ENCODE measurements at places on chromosomes 2 and 18.
A peak's percentile ranks its signal among the peaks of the same experiment; 100 is the strongest.

DNA sequence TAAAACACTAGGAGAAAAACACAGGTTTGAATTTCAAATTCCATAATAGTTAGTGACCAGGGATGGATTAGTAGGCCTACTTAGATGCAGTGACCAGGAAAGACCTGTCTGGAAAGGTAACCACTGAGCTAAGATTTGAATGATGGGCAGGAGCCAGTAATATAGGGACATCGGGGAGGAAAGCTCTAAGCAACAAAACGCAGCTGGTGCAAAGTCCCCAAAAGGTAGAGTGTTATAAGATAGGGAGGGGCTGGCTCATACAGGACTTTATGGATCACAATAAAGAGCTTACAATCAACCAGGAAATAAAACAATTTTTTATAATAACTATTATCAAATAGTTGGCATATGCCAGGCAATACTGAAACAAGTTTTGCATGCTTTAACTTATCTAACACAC, 849.4 kb downstream of the LRRTM4 start:
- no peak for DNase-seq

- no peak for DNase-seq
Observed at GRCh38 chr2:15745907-15746702, 154.4 kb downstream of the DDX1 start.

GRCh38 chr2:7766088-7766722, 849.0 kb downstream of the RNF144A start:
- no peak for DNase-seq

GRCh38 chr2:96685577-96686459, 43.3 kb downstream of the FER1L5 start:
- DNase-seq: no peak

- DNase-seq: no peak
Observed at GRCh38 chr2:123971564-123972318, 53.3 kb upstream of the CNTNAP5 start.

DNA sequence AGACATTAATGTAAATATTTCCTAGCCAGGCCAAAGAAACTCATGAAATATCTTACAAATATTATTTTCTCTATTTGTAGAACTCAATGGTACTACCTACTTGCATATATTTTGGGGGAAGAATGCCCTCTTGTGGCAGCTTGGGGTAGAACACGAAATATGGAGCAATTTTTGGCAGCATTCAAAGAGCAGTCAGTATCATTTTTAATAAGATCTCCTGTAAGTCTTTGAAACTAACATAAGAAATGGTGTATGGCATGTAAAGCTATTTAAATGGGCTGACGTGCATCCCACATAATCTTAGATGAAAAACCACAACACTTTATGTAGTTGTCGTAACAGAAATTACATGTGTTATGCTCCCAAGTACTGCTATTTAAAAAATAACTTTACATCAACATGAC, 62.3 kb upstream of the CCDC195 start:
- peak; percentile 55 for DNase-seq

DNA sequence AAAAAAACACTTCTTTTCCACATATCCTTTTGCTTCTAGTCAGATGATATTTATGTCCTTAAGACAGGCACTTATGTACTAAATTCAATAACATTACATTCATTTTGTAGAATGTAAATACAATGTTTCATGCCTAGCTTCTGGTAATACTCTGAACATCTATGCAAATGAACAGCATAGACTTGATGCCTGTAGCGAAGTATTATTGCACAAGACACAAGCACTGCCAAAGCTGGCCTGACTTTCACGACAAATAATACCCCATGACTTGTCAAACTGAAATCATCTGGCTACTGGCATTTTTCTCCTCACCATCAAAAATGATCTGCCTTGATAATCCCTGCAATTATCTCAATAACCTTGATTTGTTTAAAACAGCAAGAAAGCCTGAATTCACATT, 101.3 kb downstream of the L3MBTL4 start:
- no peak for DNase-seq
